ENCODE measurements at places on chromosomes 7 and 10.

GRCh38 chr7:112060625-112061024, 145.6 kb downstream of the DOCK4 start:
- no peak for DNase-seq

- peak; percentile 81 for DNase-seq
Measured at GRCh38 chr7:5450549-5451327, 27.1 kb upstream of the TNRC18 start.

DNA sequence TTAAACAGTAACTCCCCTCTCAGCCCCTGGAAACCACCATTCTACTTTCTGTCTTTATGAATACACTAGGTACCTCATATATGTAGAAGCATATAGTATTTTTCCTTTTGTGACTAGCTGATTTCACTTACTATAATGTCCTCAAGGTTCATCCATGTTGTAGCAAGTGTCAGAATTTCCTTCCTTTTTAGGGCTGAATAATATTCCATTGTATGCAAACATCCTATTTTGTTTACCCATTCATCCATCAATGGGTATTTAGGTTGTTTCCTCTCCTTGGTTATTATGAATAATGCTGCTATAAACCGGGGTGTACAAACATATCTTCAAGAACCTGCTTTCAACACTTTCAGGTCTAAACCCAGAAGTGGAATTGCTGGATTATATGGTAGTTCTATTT, 125.3 kb downstream of the SGMS1 start:
- DNase-seq = no peak

- no peak for DNase-seq
Measured at GRCh38 chr10:97689559-97690020, 2.5 kb upstream of the AVPI1 start.

- DNase-seq = no peak
Measured at GRCh38 chr7:2154831-2155230, 77.9 kb downstream of the MAD1L1 start.

DNA sequence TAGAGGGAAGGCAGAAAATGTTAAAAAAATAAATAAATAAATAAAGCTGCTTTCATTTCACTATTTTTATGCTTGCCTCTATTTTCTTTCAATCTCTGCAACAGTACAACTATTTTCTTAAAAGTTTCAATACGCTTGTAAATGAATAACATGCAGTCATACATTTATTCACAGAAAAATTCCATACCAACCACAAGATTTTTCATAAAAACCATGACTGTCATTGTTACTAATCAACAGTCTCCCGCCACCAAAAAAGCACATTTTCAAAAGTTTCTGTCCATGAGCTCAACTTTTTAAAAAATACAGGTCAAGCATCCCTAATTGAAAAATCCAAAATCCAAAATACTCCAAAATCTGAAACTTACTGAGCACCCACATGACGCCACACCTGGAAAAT, 5.3 kb downstream of the PARD3 start:
- DNase-seq = no peak

DNA sequence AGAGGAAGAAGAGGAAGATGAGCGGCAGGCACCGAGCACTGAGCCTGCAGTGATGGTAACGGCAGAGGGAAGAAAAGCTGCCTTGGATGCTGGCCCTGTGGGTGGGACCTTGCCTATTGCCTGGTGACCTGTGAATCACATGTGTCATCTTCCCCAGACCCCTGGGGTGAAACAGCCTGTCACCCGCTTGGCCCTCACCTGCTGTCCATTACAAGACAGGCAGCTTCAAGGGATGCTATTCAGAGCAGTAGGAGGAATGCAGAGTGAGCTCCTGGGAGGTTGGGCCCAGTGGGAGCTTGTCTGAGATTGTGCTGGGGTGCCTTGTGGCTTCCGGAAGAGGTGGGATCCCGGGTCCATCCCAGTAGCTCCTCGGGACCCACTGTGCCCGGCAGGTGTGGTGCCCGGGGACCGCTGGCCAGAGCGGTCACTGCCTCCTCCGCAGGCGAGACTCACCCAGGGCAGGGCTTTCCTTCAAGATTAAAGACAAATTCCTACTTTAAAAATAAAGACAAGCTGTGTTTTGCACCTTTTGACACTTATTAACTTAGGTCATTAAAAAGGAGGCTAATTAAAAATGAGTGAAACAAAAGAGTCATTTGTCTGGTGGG, 440.2 kb upstream of the MKI67 start:
- DNase-seq = no peak

- no peak for DNase-seq
Measured at GRCh38 chr10:79335470-79336235, 11.6 kb upstream of the PPIF start.

GRCh38 chr7:108368466-108368865, 87.8 kb downstream of the NRCAM start:
- DNase-seq = peak; percentile 28

- DNase-seq = no peak
Measured at GRCh38 chr10:30505543-30506298, 71.7 kb downstream of the MAP3K8 start.

DNA sequence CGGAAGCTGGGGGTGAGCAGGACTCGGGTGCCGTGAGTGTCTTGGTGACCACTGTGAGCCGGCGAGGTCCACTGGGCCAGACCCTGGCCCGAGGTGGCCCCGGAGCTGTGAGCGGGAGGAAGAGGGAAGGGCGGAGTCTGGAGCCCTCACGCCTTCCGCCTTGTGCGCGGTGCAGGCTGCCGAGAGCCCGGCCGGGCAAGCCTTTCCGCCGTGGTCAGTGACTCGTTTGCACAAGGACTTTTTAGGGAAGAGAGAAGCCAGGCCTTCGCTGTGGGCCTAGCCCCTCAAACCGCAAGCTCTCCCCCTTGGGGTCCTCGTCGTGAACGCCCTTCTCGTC, 40.9 kb upstream of the ZNF32 start:
- DNase-seq = peak; percentile 16

- DNase-seq = peak; percentile 27
Measured at GRCh38 chr7:101243646-101244374, 1.1 kb downstream of the FIS1 start.

DNA sequence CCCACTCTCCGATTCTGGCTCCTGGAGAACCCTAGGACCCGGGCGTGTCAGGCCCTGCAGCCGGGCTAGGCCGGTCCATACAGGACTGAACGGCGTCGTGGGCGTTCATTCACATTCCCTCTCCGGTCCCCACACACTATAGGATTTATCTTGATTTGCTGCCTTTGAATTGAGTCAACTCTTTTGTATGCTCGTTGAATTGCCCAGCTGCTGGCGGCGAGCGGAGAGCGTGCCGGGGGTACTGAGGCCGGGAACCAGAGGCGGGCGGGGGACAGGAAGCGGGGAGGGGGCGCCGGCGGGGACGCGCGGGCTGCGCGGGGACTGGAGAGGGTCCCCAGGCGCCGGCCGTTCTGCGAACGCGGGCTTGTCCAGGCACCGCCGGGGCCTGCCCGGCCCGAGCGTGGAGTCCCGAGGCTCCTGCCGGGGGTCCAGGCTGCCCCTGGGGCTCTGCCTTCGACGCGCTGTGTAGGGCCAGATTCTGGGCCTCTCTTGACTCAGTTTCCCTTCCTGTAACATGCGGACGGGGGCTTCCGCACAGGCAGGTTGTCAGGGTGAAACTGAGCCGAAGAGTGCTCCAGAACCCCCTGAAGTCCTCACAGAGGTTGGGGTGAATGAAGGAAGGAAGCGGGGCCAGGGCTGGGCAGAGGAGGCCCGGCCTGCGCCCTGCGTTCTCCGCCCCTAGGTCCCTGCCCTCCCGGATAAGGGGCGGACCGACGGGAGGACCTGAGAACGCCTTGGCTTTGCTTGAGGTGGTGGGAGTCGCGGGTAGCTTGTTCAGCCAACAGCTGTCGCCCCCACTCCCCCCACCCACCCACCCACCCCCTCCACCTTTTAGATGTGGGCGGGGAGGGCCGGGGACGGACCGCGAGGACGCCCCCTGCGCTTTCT, 769 bp upstream of the ELFN1 start:
- peak; percentile 90 for DNase-seq

DNA sequence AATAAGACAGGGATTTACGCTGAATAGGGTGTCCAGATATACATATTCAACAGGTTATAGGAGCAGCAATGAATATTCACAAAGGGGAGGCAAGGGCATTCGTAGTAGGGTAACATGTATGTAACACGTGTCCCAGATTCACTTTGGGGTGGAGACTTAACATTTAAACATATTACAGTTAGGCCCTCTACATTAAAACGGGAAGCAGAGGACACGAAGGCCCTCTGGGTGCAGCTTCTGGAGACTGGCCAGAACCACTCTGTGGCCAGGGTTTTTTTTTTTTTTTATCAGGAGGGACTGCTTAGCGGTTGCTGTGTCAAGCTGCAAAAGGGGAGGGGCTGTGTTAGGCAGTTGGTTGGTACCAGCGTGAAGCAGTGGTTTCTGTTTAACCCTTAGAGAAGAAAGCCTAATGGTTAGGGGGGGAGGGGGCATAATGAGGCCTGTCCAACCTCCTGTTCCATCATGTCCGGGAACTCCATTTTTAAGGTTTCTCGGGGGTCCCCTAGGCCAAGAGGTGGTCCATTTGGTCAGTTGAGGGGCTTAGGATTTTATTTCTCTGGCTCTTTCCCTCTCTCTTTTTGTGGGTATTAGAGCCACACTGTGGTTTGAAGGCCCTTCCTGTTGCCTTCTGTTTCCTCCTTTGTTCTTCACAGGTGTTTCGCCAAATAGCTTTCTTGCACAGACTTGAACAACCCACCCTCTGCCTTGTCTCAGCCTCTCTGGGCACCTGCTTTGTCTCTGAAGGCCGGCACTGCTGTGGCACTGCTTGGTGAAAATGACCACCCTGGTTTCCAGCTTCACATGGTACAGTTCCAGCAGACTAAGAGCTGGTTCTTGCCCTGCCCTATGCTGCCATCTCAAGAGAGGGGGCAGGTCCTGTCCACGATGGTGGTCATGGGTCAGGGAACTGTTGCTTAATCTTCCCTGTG, 26.4 kb downstream of the PRF1 start:
- DNase-seq = no peak

- DNase-seq = no peak
Measured at GRCh38 chr7:79810916-79811315, 323.7 kb upstream of the GNAI1 start.

DNA sequence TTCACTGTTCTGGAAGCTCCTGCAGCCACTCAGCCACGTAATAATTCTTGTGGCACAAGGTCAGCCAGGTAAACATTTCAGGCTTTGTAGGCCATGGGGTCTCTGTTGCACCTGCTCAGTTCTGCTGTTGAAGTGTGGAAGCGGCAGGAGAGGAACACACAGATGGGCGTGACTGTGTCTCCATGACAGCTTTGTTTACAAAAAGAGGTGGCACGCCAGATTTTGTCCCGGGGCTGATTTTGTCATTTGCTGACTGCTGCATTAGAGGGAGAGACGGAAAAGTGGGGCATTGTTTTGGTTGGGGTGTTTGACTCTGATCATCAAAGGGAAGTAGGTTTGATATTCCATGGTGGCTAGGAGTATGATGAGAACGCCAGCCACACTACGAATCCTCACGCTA, 103.1 kb downstream of the PRKAG2 start:
- DNase-seq = no peak

- no peak for DNase-seq
Measured at GRCh38 chr7:43771128-43771527, 12.6 kb downstream of the BLVRA start.

DNA sequence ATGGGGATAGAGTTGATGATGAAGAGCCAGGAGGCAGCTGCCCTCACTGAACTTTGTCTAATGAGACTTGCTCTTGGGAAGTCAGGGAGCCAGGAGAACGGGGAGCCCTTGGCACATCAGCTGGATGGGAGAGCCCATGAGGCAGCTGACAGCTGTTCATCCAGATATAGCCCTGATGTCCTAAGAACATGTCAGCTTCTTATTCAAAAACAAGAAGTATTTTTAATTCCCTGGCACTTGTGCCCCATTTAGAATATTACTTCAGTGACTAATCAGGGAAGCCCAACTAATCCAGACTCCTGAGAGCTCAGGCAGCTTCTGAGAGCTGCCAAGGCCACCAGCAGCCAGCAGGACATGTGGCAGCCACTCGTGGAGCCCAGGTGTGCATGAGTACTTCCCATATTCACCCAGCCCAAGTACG, 363.4 kb downstream of the GRID1 start:
- DNase-seq = peak; percentile 7
